Psoas muscle (tissue), 8 donors: ENCODE measurements at places on chromosomes 4 and X. TPM values are rescaled to one million over a fixed set of nuclear protein-coding genes. Genes with fewer than 3 reads are reported as not detected.

GRCh38 chrX:66014556-66014955 is 25.3 kb downstream of the VSIG4 start:
- no peak for DNase-seq
- no peak overlapping the region for H3K27ac ChIP-seq
- H3K36me3 ChIP-seq: no peaks in the 10 kb centered on the region

PGAM4 gene
- polyA plus RNA-seq: 0.04 TPM

- no peak for DNase-seq
- H3K27ac ChIP-seq: no peak overlapping the region
- H3K4me3 ChIP-seq: no peak overlapping the region
- H3K4me1 ChIP-seq: no peaks in the 10 kb centered on the region
- no peaks in the 10 kb centered on the region for H3K36me3 ChIP-seq
Measured at GRCh38 chr4:46432923-46433322, 43.0 kb upstream of the GABRA2 start.

- H3K4me3 ChIP-seq: no peak overlapping the region
- H3K27ac ChIP-seq: no peak overlapping the region
- H3K27me3 ChIP-seq: no peaks in the 10 kb centered on the region
- DNase-seq: no peak
- no peaks in the 10 kb centered on the region for H3K4me1 ChIP-seq
Measured at GRCh38 chr4:124065936-124066335, 646.6 kb downstream of the ANKRD50 start.

N4BP2 gene
- polyA plus RNA-seq: 1.1 TPM

GRCh38 chr4:78707793-78708192 is 68.4 kb upstream of the BMP2K start:
- no peak overlapping the region for H3K4me3 ChIP-seq
- H3K36me3 ChIP-seq: no peaks in the 10 kb centered on the region
- H3K27ac ChIP-seq: no peak overlapping the region
- no peaks in the 10 kb centered on the region for H3K27me3 ChIP-seq

DNA sequence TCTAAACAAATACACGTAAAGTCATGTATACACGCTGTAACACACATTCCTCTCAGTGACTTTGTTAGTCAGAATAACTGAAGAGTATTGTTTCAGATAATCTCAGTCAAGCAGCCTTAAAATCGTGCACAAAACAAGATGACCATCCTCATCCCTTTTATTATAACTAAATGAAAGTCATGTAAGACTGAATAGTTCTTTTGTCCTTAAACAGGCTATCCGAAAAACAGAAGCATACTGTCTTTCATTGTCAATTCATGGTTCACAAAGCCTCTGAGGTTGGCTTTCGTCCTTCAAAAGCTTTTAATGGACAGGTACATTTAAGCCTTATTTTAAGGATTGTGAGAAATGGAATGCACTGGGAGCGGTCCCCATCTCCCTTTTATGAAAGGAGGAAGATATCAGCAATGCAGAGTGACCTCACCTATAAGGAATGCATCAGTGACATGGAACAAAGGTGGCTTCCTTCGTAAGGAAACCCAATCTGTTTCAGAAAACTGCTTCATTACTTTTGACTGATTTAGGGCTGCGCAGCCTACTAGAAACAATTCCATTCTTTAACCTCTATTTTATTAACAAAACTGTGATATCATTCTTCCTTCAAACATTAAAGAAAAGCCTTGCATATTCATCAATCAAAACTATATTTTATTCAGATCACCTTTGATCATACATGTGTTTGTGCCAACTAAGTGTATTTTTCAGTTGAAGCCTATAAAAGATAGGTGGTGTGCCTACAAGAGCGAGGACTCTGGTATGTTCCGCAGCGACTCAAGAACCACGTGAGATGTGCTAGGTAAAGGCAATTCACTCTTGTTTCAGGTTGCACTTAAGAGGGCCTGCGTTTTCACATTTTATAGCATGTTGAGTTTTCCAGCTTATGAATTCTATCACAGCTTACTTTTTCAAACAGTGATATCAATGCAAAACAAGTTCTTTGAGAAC is 19.2 kb downstream of the SH3RF1 start:
- no peaks in the 10 kb centered on the region for H3K27me3 ChIP-seq
- peaks cover 50% of the 10 kb centered on the region for H3K4me1 ChIP-seq
- H3K4me3 ChIP-seq: no peak overlapping the region
- H3K27ac ChIP-seq: no peak overlapping the region
- no peaks in the 10 kb centered on the region for H3K36me3 ChIP-seq
